ENCODE measurements at places on chromosomes 11 and 22. TPM values are rescaled to one million over a fixed set of nuclear protein-coding genes. Genes with fewer than 3 reads are reported as not detected.

ZNF280B gene
- total RNA-seq: 2.7 TPM

TBX1 gene
- not detected for total RNA-seq

GPHA2 gene
- total RNA-seq: not detected

SDF2L1 gene
- 44.3 TPM for total RNA-seq

DNA sequence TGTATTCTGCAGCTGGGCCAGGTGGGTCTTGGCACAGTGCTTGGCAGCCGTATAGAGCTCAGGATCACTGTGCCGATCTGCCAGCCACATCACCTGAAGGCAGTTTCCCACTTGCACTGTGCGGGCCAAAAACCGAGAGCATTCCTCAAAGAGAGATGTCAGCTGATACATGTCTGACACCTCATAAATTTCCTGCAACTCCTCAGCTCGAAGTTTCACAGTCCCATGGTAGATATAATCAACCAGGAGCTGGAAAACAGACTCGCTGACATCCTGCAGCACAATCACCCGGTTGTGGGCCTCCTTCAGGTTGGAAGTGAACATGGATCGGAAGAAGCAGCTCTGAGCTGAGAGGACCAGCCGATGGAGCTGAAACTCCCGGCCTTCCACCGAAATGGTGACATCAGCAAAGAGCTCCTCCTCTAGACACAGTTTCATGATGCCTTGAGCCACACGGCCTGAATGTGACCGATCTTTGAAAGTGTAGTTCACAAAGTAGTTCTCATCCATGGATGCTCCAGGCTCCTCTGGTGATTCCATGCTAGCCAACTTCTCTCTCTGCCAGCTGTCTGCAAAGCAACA is 1.2 kb downstream of the KBTBD4 start:
- DNase-seq: no peak

DNA sequence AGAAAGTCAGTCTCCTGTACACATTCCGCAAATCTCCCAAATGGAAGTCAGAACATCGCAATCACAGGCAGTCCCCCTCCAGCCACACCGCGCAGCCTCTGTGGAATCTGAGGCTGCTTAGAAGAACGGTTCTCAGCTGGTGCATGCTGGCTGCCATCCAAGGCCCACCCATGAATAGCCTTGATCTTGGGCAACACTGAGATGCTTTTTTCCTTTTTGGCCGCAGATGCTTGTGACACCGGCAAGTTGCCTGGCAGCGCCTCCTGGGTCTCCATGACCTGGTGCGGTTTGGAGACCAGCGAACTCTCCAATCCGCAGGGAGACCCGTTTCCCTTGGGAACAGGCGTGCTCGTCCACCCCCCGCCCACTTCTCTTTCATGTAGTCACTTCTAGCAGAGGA is 26.3 kb upstream of the PHF21B start:
- DNase-seq: no peak

DNA sequence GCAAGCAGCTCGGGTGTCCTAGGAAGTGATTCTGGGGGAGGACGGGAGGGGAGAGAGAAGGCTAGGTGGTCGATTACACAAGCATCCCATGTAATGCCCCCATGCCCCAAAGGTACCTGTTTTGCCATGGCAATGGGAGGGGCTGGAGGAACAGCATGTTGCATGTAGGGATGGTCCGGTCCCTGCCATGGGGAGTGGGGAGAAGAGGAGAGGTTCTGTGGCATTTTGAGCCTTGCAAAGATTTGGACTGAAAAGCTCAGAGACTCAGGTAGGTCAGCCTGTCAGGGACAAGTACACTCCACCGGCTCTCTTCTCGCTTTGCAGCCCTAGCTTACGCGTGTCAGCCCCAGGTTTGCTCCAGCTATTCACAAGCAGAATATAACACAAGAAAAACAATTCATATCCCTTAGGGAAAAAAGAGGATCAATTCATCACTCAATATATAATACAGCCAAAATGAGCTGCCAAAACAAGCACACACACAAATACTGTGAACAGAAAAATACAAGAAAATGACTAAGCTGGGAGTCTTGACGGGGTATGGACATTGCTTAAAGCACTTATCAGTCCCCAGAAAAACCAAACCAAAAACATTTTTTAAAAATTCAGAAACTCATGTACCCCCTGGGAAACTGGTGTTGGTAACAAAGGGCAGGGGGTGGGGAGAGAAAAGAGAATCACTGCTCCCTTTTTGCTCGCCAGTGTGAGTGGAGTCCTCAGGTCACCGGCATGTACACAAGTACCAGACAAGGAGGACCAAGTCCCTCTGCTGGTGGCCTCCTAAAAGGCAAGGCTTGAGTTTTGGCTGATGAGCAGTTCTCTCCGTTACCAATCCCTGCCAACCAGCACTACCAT is 21.6 kb downstream of the APOL5 start:
- DNase-seq: no peak

DNA sequence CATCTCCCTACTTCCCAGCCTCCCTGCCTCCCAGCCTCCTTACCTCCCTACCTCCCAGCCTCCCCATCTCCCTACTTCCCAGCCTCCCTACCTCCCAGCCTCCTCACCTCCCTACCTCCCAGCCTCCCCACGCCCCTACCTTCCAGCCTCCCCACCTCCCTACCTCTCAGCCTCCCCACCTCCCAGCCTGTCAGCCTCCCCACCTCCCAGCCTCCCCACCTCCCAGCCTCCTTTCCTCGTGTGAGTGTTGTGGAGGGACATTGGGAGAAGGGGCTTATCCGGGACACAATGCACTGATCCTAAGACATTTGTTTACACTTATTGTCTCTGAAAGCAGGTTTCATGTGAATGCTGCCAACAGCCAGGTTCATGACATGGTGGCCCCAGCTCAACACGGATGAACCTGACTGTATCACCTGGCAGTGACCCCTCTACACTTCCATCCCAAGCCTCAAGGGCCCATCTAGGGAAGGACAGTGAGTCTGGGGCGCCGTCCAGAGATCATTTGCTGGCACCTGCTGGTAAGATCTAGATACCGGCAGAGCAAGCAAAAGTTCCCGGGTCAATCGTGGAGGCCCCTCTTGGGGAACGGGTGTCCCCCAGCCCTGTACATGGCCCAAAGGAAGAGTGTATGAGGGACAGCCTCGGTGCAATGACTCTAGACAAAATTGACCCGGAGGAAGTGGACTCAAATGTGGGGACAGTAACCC is 34.5 kb upstream of the TH start:
- DNase-seq: no peak

GRCh38 chr22:49364398-49364797 is 463.3 kb downstream of the BRD1 start:
- no peak for DNase-seq

DNA sequence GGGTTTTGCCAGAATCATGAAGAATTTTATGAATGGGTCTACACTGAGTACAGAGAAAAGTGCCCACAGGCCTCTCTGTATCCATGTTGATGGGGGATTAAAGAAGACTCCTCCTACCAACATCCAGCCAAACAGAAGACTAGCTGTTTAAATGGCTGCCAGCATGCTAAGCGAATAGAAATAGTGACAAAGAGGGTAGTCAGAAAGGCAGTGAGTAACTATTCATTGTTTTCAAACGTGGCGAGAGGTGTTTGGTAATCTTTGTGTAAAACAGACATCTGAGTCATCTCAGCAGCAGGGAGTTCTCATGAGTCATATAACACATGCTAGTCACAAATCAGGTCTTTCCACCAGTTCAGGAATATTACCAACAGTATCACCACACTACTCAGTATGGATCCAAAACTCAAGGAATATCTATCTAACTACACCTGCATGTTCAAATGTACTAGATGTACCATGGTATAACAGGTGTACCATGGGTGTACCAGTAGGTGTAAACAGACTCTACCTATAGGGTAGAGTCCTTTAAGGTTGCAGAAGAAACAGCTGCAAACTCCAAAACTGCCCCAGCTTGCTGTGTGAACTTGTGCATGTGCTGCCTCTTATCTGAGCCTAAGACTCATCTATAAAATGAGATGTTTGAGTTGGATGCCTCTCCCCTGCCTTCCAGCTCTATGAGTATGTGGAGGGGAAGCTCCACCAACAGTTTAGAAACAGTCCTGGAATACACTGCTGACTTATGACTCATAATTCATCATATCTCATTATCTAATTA is 82.0 kb downstream of the SLC1A2 start:
- DNase-seq: no peak

DNA sequence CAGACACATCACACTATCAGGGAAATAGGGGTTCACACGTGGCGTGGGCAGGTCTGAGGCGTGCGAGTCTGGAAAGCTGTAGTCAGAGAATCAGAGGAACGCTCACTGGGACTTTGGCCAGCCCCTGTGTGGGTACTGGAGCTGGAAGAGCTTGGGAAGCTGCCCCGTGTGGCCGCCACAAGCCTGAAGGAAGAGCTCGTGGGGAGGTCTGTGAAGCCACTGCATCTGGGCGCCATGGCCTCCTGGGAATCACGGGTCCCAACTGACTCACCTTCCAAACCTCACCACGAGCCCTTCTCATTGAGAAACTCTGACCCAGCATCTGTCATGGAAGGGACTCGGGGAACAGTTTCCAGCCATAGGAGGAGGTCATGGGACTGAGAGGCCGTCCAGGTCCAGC is 5.9 kb upstream of the MRGPRF start:
- DNase-seq: no peak

GRCh38 chr11:108398439-108398838 is 68.9 kb downstream of the C11orf65 start:
- no peak for DNase-seq
